ENCODE measurements at places on chromosomes 13 and 19. TPM values are rescaled to one million over a fixed set of nuclear protein-coding genes. Genes with fewer than 3 reads are reported as not detected.

The ZNF835 gene
- 1.5 TPM for total RNA-seq

The FFAR2 gene
- total RNA-seq, result not detected

The ADGRE3 gene
- not detected for total RNA-seq

The SBK2 gene
- not detected for total RNA-seq

DNA sequence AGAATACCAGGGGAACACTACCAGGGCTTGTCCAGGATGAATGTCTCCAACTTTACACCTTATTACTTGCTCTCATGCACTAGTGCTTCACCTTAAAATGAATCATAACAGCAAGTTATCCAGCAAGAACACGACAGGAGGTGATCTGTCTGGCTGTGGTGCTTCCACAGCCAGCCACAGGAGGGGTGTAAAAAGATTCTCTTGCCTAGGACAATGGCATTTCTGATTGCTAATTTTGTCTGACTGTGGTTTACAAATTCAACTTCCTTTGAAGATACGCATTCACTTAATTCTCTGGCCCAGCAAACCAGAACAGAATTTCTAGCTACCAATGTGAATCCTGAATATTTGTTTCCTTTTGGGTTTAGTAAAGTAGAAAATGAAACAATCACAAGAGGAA is 23.1 kb upstream of the COG3 start:
- no peak for DNase-seq

DNA sequence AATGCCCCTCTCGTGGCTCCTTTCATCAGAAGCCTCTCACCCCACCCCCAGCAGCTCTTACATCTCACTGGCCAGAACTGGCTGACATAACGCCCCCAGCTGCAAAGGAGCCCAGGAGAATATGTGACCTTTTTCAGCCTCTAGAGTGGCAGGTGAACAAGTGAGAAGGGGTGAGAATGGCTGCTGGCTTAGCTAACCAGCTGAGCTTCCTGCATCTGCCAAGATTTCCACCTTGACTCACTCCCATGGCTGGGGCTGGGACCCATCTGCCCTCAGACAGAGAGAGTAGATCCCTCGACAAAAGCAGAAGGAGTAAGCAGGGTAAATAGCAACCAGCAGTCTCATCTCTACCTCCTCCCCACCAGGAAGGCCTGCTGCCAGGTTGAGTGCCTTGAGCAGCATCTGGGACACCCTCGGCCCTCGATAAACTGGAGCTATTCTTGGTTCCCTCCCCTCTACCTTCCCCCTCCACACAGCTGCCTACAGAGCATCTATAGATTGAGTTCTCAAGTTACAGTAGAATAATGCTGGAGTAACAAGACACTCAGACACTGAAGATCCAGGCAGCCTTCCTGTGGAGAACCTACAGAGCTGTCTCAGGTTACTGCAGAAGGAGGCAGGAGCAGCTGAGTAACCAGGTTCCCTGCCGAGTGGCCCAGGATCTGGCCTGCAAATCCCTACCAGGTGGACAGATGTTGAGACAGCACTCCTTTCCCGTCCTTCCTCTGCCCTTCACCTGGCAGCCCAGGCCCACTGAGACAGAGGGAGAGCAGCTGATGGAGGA is 15.5 kb downstream of the KASH5 start:
- no peak for DNase-seq

DNA sequence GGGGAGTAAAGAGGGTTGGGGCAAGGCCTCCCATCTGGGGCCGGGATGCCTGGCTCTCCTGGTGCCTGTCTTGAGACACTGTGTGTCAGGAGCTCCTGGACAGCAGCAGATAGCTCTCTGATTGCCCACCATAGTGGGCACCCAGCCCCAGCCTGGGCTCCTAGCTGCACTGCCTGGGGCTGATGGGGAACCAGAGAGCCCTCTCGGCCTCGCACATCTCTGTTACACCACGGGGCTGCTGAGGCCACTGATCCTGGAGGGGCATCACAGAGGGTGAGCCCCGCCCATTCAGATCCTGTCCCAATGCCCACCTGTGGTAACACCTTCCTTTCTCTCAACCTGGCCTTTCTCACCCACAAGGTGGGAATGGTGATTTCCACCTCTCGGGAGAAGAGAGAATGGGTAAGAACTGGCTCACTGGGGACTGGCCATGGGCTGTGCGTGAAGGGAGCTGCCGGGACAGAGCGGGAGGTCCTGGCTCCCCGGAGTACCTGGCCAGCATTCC is 135.9 kb downstream of the URI1 start:
- no peak for DNase-seq

- no peak for DNase-seq
Observed at GRCh38 chr13:75467040-75467728, 14.8 kb downstream of the TBC1D4 start.

DNA sequence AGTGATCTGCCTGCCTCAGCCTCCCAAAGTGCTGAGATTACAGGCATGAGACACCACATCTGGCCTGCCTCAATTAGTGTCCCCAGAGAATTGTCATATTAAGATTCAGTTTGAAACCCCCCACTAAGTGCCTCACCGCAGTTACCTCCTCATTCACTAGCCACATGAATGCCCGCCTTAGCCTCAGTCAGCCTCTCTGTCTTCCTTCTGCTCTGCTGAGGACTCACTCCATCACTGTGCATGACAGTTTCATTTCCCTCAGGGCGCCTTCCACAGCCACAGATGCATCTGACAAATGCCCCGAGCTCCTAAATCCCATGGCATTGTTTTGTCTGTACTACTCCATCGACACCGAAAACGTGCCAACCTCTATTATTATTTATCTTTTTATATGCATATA is 23.3 kb downstream of the MIPEP start:
- DNase-seq, result no peak

DNA sequence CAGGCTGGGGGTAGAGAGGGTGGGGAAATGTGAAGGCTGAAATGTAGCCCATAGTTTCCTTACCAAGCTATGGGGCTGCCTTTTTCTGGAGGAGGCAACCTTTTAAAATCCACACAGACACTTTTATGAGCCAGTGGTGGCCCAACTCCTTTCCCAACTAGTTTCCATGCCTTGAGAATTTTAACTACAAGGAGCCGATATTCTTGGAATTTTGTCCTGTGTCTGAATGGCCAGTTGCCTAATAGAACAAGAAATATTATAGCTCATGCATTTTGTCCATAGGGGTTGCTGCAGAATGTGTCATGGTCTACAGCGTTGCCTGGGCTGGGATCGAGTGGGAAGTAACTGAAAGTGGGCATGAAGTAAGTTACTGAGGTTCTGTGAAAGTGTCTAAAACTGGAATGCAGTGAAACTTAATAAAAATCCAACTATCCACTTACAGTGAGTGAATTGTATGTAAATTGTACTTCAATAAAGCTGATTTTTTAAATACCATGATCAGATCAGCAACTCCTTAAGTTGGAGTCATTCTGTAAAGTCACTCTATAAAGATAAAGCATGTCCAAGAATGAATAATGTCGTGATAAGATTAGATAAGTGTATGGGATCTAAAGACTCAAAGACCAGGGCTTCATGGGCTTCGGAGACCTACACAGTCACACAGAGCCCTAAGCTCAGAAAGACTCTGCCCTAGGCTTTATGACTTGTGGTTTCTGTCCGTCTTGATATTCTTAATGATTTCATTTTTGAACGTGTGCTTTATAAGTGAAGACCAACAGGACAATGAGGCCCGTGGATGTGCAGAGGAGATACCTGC is 122.6 kb upstream of the FNDC3A start:
- no peak for DNase-seq

GRCh38 chr13:80166352-80166751 is 174.6 kb downstream of the SPRY2 start:
- no peak for DNase-seq

GRCh38 chr19:54420383-54421168 is 5.3 kb downstream of the TTYH1 start:
- no peak for DNase-seq

- DNase-seq, result no peak
Observed at GRCh38 chr19:8185343-8186068, 23.7 kb upstream of the CERS4 start.

GRCh38 chr19:13906521-13906904 is 512 bp downstream of the CC2D1A start:
- DNase-seq, result no peak

DNA sequence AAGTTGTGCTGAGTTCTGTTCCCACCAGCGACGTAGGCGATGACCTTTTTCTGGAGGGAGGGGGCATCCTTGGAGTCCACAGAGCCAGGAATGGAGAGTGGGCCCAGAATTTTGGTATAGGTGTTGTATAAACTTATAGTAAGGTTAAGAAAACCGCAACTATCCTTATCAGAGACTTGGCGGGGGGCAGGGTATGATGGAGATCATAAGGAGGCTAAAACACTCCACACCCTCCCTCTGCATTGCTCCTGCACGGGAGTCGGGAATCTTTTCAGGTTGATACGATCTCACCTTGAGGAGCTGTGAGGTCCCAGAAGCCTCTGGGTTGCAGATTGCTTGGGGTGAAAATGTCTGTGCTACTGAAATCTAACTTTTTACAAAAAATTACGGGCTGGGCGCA is 6.3 kb upstream of the CEACAM19 start:
- DNase-seq, result no peak

- DNase-seq, result no peak
Observed at GRCh38 chr13:47413112-47413511, 516.3 kb upstream of the HTR2A start.

- no peak for DNase-seq
Observed at GRCh38 chr13:64457976-64458375, 2772.2 kb downstream of the PCDH9 start.

GRCh38 chr19:2719920-2720776 is 1.0 kb downstream of the DIRAS1 start:
- DNase-seq, result no peak

GRCh38 chr13:28324181-28324789 is 170.6 kb downstream of the FLT1 start:
- DNase-seq, result no peak

DNA sequence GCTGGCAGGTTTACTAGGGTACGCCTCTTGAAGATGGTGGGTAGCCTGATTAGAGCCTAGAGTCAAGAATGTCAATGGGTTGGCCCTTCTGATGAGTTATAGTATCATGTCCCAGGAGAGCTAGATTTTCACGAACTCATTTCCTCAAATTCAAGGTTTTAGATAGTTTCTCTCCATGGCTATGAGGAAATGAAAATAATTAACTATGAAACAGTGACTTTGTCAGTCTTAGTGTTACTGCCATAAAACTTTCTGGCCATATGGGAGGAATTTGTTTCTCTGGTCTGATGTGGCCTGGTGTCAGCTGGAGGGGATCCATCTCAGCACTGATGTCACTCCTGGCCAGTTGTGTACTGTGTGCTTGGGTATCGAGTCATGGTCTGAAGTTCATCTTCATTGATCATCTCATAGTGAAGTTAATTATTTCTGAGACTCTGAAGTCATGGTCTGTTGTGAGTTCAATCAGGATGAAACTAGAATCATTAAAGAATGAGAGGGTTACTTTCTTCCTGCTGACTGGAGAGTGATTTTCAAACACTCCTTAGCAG is 49.4 kb upstream of the TNFSF11 start:
- DNase-seq, result no peak

GRCh38 chr13:33494596-33495204 is 209.1 kb upstream of the STARD13 start:
- DNase-seq, result no peak

DNA sequence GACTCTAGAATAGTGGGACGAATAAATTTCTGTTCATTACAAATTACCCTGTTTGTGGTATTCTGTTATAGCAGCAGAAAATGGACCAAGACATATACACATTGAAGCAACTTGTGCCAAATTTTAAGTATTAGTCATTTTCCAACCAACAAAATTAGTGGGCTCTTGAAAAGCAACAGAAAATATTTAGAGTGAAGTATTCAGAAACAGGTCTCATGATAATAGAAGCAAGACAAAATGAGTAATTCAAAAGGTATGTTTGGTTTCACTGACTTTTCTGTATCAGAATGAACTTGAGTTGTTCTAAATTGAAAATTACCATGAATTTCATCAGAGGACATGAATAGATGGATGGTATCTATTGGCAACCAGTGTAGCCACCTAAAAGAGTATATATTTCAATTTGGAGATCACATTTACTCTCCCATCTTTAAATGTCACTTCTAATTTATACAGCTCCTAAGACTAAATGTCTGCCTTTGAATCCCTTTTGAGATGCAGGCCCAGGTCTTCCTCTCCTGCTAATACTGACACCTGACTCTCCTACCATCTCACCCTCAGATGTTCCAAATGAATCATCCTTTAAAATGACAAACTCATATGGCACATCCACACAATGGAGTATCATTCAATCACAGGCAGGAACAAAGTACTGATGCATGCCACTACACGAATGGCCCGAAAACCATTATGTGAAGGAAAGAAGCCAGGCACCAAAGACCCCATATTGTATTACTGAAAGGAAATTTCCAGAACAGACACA is 40.7 kb upstream of the DOCK9 start:
- no peak for DNase-seq

GRCh38 chr19:50972795-50973376 is 3.5 kb upstream of the KLK6 start:
- no peak for DNase-seq

- DNase-seq, result no peak
Observed at GRCh38 chr19:45136507-45137178, 24.1 kb downstream of the NKPD1 start.

GRCh38 chr19:778910-779653 is 18.2 kb upstream of the PTBP1 start:
- DNase-seq, result no peak

- DNase-seq, result no peak
Observed at GRCh38 chr13:99968521-99969452, 2.8 kb downstream of the ZIC5 start.

DNA sequence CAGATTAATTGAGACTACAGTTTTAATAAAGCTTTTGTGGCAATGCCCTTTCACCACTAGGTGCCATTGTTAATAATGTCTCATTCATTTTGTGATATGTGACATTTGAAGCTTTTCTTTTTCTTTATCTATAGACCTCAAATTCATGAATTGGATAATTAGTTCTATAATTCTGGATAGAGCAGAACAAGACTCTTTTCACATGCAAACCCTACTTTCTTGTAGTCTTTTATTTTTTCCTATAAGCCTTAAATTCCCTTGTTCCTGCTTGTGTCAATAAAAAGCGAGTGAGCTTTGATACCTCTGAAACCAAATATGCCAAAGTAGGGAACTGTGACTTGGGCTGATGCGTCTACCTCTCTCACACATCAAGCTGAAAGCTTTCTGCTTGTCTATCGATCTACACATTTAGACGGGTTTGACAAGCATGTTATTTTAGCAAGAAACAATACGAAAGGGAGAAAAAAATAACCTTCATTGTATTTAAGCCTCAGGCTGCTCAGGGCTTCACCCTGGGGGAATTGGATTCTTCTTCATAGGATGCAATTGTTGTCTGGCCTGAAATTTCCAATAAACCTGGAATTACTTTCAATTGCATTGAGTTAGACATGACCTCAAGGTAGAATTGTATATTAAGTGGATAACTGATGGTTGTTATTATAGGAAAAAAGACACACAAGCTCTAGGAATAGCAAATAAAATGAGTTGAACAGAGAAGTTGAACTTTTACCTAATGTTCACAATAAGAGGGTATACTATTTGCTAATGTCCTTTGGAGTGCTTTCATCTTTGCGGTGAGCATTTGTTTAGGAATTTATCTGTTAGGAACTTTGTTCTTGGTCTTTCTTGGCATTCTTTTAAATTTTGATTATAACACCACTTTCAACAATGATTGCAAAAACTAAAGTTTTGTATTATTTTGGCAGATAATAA is 1150.2 kb upstream of the PCDH9 start:
- no peak for DNase-seq

Data from esophagus squamous epithelium (tissue), 5 donors.